ENCODE measurements at places on chromosomes 6 and 20.
A peak's percentile ranks its signal among the peaks of the same experiment; 100 is the strongest.

DNA sequence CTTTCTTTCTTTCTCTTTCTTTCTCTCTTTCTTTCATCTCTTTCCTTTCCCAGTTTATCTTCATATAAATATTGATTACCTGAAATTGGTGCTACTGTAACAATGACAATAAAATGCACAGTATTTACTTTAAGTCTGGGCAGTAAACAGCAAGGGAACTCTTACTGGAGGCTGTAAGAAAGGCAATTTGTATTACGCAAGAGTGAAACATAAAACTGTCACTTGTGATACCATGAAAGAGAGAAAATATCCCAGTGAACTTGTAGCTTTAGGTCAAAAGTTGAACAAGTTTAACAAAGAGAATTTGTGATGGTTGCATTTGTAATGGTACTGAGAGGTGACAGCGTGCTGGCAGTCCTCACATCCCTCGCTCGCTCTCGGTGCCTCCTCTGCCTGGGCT is 80.0 kb downstream of the EYS start:
- DNase-seq: no peak

DNA sequence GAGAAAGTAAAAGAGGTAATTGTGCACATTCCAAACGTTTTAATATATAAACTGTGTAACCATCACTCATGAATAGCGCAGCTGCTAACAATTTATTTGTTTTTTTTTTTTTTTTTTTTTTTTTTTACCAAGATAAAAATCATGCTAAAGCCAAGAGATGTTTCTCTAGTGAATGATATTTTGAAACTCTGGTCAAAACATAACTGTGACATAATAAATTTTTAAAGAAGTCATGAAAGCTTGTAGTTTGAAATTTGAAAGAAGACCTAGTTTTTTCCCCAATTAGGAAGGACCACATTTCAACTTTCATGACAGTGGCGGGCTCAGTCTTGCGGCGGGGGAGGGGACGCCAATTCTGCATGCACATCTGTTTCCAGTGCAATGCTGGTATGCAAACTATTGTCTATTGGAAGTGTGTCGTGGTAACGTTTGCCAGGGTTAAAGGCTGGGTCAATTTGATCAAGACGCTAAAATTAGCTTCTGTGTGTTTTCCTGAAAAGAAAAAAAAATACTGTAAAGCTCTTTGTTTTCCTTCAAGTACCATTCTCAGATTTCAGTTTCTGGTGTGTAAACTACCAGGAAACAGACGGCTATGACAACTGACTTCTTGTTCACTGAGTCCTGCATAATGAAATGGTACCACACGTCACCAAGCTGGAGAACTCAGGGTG is 211.9 kb downstream of the FOXC1 start:
- DNase-seq: peak; percentile 86

DNA sequence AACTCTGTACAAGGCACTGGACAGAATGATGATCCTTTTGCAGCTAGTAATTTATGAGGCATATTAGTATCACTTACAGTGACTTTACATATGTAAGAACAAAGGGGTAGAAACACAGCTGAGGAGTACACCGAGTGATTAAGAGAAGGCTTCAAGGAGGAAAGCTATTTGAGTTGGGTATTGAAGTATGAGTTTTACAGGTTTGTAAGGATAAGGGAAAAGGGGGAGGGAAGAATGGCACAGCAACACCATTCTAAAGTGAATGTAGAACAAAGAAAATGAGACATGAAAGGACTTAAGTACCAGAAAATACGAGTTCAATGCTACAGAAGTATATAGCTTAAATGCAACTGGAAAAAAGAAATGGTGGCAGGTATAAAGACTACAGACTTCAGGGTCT is 5.5 kb downstream of the CDK19 start:
- DNase-seq: no peak

- peak; percentile 15 for DNase-seq
Measured at GRCh38 chr20:62628691-62629090, 13.6 kb upstream of the SLCO4A1 start.

DNA sequence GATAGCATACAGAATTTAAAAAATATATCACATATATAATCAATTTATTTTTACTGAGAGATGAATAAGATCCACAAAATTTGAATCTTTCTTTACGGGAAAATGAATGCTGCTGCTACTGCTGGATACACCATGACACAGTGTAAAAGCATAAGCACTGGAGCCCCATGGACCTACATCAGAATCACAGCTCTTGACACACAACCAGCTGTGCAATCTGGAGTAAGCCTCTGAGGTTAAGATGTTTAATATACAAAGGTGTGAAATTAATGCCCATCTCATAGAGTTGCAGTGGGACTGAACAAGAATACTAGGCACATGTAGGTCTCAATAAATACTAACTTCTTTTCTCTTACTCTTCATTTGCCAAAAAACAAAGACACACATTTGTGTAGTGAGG is 48.1 kb downstream of the MAN1A1 start:
- no peak for DNase-seq

GRCh38 chr20:43862438-43862837 is 52.2 kb upstream of the TOX2 start:
- no peak for DNase-seq

- no peak for DNase-seq
Measured at GRCh38 chr6:156150391-156150790, 626.8 kb upstream of the ARID1B start.

- no peak for DNase-seq
Measured at GRCh38 chr6:142258757-142259156, 43.0 kb upstream of the ADGRG6 start.

GRCh38 chr6:11614534-11615213 is 77.1 kb downstream of the TMEM170B start:
- DNase-seq: no peak

DNA sequence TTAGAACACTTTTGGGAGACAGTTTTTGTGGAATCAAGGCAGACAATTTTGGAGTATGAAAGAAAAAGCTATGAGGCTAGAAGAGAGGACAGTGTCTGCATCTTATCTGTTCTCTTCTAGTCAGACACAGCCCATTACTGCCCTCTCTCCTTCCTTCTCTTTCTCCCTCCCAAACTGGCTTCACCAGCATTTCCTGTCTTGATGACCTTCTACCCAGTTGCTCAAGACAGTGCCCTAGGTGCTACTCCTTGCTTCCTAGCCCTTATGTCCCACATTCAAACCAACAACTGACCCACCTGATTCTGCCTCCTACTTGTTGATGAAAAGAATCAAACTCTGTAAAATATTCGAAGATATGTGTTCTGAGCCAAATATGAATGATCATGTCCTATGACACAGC is 116.4 kb upstream of the RIPOR2 start:
- no peak for DNase-seq

GRCh38 chr20:19889011-19889953 is 127.9 kb upstream of the NAA20 start:
- DNase-seq: peak; percentile 68

DNA sequence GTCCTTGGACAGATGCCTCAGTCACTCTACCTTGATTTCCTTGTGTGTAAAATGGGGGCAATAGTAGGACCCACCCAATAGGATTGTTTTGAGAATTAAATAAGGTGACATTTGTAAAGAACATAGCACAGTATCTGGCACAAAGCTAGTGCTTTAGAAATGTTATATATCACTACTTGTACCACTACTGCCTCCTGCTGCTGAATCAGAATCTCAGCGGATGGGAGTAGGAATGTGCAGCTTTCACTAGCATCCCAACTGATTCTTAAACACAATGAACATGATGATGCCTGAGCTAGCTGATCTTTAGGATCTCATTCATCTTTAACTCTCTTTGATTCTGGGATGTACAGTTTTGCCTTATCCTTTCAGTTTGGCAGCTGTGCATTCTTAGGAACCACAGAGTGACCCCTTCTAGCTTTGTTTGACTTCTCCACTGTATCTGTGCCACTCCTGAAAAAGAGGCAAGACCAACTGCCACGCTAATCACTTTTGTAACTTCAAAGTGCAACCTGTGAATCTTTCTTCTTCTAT is 7.2 kb downstream of the PBOV1 start:
- no peak for DNase-seq

DNA sequence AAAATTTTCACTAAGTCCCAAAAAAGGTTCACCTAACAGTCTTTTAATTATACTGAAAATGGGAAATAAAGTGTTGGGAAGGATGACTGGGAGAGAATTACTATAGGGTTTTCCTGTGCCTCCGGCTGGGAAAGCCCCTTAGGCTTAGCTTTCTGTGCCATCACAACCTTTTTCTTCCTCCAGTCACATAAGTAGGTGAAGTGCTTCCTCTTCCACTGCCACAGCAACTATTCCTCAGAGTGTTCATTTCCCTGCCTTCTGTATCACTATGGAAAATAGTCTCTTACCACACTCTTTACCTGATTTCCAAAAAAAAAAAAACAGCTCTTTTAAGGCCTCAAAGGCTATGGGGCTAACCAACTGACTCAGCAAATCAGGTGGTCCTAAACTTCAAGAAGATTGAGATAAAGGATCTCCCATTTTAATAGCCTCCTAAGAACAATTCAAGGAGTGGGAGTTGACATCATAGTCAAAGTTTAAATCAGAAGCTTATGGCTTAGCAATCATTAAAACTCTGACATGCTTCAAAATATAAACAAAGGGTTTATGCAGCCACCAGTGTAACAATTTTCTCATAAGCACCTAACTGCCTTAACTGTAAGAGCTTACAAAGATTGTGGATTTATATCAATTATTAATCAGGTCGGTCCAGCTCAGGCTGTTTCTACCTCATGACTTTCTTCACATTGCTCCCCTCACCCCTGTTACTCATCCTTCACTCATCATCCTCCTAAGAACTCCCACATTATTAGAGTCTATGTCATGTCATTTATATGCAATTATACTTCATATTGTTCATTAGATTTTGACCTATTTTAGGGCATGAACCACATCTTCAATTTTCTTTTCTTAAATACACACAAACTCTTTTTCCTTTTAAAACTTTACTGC is 95.3 kb downstream of the RNGTT start:
- peak; percentile 62 for DNase-seq

DNA sequence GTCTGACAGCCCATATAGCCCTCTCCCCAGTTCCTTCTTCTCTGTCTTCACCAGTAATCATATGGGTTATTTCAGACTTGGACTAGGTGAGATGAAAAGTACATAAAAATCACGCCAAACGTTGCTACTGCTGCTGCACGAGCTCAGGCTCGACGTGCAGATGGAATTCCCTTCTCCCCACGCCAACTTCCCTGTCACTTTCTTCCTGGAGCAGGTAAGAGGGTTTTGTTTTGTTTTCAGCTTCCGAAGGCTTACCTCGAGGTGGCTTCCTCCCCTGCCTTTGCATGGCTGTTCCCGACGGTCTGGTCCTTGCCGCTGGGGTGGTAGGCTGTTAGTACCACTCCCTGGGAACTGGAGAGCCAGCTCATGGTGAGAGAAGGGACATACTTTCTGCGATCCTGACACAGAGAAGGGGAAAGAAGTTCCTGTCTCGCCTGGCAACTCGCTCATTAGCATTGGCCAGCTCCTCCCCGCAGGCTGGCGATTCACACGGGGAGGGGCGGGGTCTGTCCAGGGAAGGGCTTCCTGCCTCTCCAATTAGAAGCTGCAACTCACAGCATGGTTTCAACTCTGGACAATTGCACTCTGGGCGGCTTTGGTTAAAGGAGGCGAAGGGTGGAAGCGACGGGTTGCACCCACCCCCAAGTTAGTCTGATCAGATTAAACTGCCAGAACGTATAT is at the start of gene ARHGAP18:
Gene ARHGAP18, minus strand, starts transcription at position 409 of the 681 bp plus-strand sequence. Its CDS starts 41 bp downstream, at position 368.
- DNase-seq: peak; percentile 86

DNA sequence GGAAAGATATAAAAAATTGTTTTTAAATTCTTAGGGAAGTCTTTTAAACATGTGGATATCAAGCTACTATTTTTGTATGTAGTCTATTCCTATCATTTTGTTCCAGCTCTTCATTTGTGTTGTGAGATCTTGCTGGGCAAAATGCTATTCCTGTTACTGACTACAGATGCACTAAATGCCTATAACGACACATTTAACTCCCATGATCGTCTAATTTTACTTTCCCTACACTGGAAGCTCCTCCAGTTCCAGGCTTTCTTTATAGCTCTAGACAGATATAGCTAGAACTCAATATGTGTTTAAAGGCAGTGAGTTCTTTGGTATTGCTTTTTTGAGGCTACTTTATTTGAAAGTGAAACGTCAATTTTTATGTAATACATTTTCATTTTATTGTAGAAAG is 971.5 kb upstream of the CITED2 start:
- no peak for DNase-seq

GRCh38 chr6:21861942-21862341 is 268.4 kb downstream of the SOX4 start:
- no peak for DNase-seq

- no peak for DNase-seq
Measured at GRCh38 chr6:161557333-161558107, 283.7 kb upstream of the AGPAT4 start.

DNA sequence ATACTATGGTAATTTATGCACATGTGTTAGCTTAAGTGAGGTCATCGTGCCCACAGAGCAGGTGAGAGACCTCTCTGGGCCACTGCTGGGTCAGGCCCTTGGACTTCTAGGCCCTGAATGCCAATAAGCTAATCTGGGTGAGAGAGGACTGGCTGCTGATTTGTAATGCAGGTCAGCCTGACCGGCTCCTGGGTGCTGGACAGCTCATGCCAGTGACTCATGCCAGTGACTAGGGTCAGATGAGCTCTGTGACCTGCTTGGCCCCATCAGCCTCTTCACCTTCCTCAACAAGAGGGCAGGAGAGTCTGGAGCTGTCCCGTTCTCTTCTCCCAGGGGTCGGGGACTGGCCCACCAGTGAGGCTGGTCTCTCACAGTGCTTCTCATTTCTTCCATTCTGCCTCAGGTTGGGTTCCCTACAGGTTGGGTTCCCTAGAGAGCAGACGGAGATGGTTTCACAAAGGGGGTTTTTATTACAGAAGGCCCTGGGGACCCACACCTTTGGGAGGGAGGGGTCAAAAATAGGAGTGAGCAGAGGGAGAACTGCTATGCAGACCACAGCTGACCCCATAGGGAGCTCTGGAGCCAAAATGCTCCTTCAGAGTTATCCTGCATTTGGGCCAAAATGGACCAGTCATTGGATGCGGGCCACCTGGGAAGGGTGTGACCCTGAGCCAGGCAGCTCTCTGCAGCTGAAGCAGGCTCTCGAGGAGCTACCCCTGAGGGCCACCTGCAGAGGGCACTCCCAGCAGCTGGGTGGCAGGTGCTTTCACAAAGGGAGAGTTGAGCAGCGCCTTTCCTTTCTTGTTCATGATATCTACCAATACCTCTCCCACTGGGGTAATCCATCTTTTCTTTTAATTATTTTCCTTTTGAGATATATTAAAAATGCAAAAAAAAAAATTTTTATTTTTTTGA is 2.2 kb upstream of the OXT start:
- DNase-seq: no peak

DNA sequence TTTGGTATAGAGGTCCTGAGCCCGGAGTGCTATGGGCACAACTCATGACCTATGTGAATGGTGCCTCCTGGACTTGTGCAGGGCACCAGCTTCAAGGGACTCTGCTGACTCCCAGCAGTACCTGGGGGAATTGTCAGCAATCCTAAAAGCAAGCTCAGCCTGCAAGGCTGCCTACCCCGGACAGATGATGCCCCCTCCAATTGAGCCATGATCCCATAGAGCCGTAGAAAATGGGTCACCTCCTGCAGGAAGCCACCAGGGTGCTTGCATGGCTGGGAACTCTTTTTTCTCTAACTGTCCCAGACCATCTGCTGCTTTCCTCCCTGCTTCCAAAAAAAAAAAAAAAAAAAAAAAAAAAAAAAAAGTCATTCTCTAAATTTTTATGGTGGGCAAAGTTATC is 12.9 kb upstream of the PRND start:
- DNase-seq: no peak

- DNase-seq: no peak
Measured at GRCh38 chr6:37473364-37474095, 26.2 kb downstream of the CCDC167 start.

GRCh38 chr20:35224536-35224935 is 2.0 kb upstream of the MMP24 start:
- no peak for DNase-seq

GRCh38 chr6:142291512-142291911 is 10.3 kb upstream of the ADGRG6 start:
- DNase-seq: no peak
